Stimulated activated CD8-positive, alpha-beta memory T cell treated with anti-CD3 and anti-CD28 coated beads, Interleukin-7, amount 100 ng/mL, for 1 hour (primary cell): ENCODE measurements at places on chromosomes 3 and 15.

GRCh38 chr3:183151821-183152351 is 10.6 kb downstream of the LAMP3 start:
- DNase-seq = no peak

GRCh38 chr3:175956964-175957363 is 1097.8 kb downstream of the NAALADL2 start:
- no peak for DNase-seq

- no peak for DNase-seq
These were observed 211.7 kb downstream of the GABRG3 start for GRCh38 chr15:27182561-27183110.

DNA sequence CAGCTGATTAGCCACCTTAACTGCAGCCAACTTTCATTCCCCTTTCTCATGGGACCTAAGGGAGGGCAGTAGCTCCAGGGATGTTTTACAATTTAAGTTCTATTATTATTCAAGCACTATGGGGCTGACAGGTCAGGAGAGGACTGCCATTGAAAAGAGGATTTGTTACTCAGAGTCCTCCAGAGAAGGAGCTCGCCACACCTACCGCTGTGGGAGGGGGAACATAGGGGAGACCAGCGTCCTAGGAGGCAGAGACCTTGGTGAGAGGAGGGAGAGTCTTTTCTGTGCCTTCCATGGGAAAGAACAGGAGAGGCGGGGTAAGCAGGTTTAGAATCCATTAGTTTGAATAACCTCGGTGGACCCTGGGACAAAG is 14.4 kb downstream of the ATP10A start:
- no peak for DNase-seq

DNA sequence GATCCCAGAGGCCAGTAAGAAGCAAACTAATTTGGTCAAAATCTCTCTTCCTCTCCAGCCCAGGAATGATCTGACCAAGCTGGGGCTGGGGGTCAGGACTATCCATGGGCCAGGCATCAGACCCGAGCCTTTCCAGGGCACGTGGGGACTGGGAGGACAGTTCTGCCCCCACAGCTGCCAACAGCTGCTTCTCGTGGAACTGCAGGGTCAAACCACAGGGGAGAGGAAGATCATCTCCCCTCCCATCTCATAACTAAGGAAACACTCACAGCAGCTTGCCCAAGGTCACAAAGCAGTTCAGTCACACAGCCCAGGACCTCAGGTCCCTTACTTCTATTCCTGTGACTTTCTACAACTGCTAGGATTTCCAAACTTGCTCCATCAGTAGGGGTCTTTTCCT is 47.1 kb downstream of the DAPK2 start:
- DNase-seq = no peak

GRCh38 chr3:901953-902778 is 190.7 kb upstream of the CNTN6 start:
- DNase-seq = no peak

DNA sequence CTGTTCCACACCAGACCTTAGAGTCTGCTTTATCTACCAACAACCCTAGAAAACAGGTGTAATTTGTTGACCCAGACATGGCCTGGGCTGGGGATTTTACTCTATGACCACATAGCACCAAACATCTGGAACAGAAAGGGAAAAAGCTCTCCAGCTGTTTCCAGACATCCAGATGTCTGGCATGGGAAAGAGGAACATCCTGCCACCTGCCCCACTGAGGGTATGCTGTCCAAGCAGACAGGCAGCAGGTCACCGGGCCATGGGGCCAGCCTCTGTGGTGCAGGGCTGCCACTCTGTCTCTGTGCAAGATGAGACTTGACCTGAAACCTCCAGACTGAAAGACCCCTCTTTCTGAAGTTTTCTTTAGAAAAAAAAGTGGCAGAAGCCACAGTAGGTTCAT is 359.3 kb upstream of the ICE2 start:
- no peak for DNase-seq

GRCh38 chr3:32048487-32049182 is 57.8 kb upstream of the GPD1L start:
- DNase-seq = no peak

DNA sequence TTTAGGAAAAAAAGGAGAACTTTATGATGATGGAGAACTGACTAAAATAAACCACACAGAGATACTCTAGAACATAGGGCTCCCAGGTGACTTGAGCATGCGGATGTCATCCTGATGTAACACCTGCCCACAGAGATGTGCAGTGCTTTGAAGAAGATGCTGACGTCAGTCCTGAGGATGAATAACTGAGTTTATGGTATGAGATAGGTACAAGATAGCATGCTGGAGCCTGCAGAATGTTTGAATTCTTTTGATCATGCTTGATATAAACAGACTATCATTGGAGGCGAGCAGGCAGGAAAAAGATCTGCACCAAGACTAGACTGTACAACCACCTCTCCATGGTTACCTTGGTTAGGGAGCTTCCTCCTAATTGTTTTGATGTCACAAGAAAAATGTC is 12.4 kb downstream of the CCR4 start:
- DNase-seq = no peak

DNA sequence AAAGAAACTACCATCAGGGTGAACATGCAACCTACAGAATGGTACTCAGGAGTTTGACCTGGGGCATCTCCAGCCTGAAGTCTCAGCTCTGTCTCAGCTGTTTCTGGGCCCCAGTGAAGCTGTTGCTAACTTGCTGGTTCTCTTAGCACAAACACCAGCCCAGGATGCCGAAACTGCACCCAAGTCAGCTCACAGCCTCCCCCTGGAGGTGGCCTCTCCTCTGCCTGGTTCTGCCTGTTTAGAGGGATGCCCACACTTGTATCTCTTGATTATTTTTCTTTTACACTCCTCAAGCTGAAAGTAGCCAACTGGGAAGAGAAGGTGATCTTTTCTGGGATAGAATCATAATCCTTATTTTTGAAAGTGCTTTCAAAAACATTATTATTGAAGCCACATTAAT is 289.0 kb upstream of the RASGRP1 start:
- no peak for DNase-seq

GRCh38 chr15:31219221-31219620 is 107.4 kb upstream of the KLF13 start:
- no peak for DNase-seq

- DNase-seq = no peak
These were observed 149.3 kb downstream of the KCNMB2 start for GRCh38 chr3:178685591-178685906.

GRCh38 chr3:101643861-101644613 is 32.9 kb downstream of the ZBTB11 start:
- no peak for DNase-seq

DNA sequence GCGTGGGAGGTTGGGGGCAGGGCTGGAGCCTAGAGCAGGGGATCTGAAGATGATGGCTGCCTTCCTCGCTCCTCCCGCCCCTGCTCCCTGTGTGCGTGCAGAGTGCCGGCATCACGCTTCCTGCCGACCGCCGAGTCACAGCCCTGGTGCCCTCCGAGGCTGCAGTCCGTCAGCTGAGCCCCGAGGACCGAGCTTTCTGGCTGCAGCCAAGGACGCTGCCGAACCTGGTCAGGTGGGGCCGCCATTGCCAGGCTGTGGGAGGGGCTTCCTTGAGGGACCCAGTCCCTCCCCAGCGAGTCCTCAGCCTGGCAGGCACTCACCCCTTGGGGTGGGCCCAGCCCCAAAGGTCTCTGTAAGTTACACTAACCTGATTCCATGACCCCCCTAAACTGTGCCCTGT is 17.6 kb downstream of the STAB1 start:
- no peak for DNase-seq

- DNase-seq = no peak
These were observed 21.0 kb downstream of the TPRG1 start for GRCh38 chr3:189192725-189193124.

GRCh38 chr15:91624353-91624968 is 229.0 kb upstream of the SLCO3A1 start:
- no peak for DNase-seq

GRCh38 chr3:34016925-34017587 is 218.6 kb downstream of the PDCD6IP start:
- no peak for DNase-seq

DNA sequence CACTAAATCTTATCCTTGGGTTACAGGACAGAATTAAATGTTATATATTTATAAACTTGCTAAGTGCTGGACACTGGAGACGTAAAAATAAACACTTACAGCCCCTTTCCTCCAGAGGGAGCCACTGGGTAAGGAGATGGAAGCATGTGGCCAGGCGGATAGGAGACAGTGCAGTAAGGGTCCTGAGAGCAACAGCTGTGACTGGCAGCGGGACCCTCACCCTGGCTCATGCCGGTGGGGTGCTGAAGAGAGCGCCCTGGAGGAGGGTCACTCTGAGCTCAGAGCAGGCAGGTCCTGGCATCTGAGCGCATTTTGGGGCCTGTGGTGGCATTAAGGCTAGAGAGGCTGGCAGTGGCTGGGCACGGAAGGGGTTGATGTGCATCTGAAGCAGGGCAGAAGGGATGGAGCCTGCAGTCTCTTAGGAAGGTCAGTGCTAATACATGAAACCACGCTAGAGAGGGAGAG is 16.0 kb downstream of the SEC61A1 start:
- no peak for DNase-seq

GRCh38 chr3:190728574-190729246 is 133.8 kb downstream of the GMNC start:
- no peak for DNase-seq

DNA sequence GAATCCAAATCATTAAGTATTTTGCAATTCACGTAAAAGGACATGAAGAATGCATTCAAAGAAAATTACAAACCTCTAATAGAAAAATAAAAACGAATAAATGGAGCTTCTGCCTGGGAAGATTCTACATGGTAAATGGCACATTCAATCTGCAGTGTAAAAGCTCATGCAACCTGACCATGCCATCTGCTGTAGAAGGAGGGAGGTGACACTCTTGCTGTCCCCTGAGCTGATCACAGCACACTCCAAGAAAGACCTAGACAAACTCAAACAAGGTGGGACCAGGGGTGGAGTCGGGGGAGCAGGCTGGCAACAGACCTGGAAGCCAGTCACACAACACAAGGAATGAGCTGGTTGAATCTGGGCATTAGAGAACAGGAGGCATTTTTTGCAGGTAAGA is 101.8 kb downstream of the BDH1 start:
- no peak for DNase-seq

DNA sequence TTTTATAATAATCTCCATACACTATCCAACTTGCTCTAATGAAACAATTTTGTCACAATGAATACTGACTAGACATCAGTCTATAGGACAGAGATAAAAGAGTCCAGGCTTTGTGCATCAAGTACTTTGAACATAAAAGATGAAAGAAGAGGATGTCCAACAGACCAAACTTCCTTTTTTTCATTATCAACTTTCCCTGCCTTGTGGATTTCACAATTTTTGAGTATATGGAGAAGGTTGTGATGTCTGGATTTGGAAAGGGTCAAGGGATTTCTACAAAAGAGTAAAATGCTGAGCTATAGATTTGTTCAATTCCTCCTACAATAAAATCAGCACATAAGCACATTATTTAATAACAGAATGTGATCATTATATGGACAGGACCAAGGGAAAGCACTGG is 25.7 kb downstream of the CD47 start:
- DNase-seq = no peak

GRCh38 chr15:25189551-25189950 is 234.8 kb downstream of the SNRPN start:
- no peak for DNase-seq
